ENCODE measurements at places on chromosomes 1 and 21.
A peak's percentile ranks its signal among the peaks of the same experiment; 100 is the strongest.

GRCh38 chr1:197841883-197842553, 60.4 kb upstream of the C1orf53 start:
- no peaks in the 10 kb centered on the region for H3K4me1 ChIP-seq
- no peak overlapping the region for H3K27ac ChIP-seq
- no peak overlapping the region for H3K4me3 ChIP-seq
- H3K36me3 ChIP-seq = no peaks in the 10 kb centered on the region
- DNase-seq = no peak
- H3K27me3 ChIP-seq = no peaks in the 10 kb centered on the region

GRCh38 chr1:55010887-55011217, 12.1 kb downstream of the BSND start:
- no peaks in the 10 kb centered on the region for H3K36me3 ChIP-seq
- H3K27me3 ChIP-seq = no peaks in the 10 kb centered on the region
- no peaks in the 10 kb centered on the region for H3K4me1 ChIP-seq
- H3K27ac ChIP-seq = no peak overlapping the region

- H3K36me3 ChIP-seq = no peaks in the 10 kb centered on the region
- H3K27me3 ChIP-seq = no peaks in the 10 kb centered on the region
- no peaks in the 10 kb centered on the region for H3K4me1 ChIP-seq
- no peak overlapping the region for H3K4me3 ChIP-seq
Measured at GRCh38 chr21:28310171-28310685, 682.4 kb downstream of the LTN1 start.

- no peaks in the 10 kb centered on the region for H3K36me3 ChIP-seq
- H3K4me1 ChIP-seq = peaks cover 6% of the 10 kb centered on the region
- H3K27me3 ChIP-seq = no peaks in the 10 kb centered on the region
- DNase-seq = no peak
Measured at GRCh38 chr1:7899741-7900140, 40.9 kb downstream of the TNFRSF9 start.

DNA sequence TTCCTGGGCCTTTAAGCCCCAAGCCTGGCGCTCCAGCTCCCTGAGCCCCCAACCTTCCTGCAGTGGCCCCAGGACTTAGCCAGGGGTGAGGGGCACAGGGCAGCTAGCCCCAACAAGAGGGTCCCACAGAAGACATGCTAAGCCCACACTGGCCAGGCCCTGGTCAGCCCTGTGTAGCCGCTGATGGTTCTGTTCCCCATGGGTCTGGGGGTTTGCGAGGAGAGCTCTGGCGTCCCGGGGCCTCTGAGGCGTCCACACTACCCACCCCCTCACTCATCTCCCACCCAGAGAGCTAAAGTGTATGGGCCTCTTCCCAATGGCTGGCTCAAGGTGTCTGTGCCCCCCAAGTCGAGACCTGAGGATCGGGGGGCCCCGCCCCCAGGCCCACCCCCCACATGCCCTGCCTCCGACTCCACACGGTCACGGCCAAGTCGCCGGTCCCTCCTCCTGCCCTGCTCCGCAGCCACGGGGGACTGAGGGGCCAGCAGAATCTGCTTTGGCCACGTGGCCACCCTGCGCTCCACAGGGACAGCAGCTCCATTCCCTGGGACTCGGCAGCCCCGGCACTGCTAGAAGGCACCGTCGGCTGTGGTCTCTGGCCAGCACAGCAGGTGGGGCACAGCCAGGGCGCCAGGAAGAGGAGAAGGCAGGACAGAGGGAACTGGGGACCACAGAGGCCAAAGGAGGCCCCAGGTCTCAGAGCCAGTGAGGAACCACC, 7.8 kb downstream of the TNFRSF18 start:
- H3K36me3 ChIP-seq = no peaks in the 10 kb centered on the region
- H3K27me3 ChIP-seq = peaks cover 6% of the 10 kb centered on the region
- DNase-seq = no peak
- peaks cover 14% of the 10 kb centered on the region for H3K4me1 ChIP-seq
- no peak overlapping the region for H3K27ac ChIP-seq

- peaks cover 47% of the 10 kb centered on the region for H3K36me3 ChIP-seq
- H3K27ac ChIP-seq = peak overlapping the region; percentile 96
- no peak for DNase-seq
- no peaks in the 10 kb centered on the region for H3K27me3 ChIP-seq
Measured at GRCh38 chr1:38015978-38016725, 3.6 kb downstream of the UTP11 start.

GRCh38 chr1:8133657-8134430, 107.7 kb upstream of the ERRFI1 start:
- H3K27me3 ChIP-seq = no peaks in the 10 kb centered on the region
- H3K4me3 ChIP-seq = peak overlapping the region; percentile 27
- H3K27ac ChIP-seq = peak overlapping the region; percentile 92
- peak; percentile 95 for DNase-seq
- H3K4me1 ChIP-seq = peaks cover 74% of the 10 kb centered on the region

- H3K27ac ChIP-seq = no peak overlapping the region
- no peak overlapping the region for H3K4me3 ChIP-seq
- H3K4me1 ChIP-seq = peaks cover 15% of the 10 kb centered on the region
- H3K36me3 ChIP-seq = no peaks in the 10 kb centered on the region
- DNase-seq = no peak
Measured at GRCh38 chr1:156652131-156652991, 10.4 kb downstream of the BCAN start.

DNA sequence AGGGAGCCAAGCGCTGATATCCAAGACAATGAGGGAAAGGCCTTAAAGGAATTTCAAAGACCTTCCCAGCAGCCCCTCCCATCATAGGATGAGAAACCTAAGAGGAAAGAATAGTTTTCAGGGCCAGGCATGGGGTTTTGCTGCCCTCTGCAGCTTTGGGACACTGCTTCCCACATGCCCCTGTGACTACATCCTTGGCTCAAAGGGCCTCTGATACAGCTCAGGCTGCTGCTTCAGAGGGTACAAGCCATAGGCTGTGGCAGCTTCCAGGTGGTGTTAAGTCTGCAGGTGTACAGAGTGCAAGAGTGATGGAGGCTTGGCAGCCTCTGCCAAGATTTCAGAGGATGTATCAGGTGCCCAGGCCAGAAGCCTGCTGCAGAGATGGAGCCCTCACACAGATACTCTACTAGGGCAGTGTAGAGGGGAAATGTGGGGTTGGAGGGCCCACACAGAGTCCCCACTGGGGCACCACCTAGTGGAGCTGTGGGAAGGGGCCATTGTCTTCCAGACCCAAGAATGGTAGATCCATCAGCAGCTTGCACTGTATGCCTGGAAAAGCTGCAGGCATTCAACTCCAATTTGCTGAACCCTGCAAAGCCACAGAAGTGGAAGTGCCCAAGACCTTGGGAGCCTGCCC, 125.8 kb downstream of the SLC45A1 start:
- no peak for DNase-seq
- no peak overlapping the region for H3K4me3 ChIP-seq
- H3K27me3 ChIP-seq = no peaks in the 10 kb centered on the region

DNA sequence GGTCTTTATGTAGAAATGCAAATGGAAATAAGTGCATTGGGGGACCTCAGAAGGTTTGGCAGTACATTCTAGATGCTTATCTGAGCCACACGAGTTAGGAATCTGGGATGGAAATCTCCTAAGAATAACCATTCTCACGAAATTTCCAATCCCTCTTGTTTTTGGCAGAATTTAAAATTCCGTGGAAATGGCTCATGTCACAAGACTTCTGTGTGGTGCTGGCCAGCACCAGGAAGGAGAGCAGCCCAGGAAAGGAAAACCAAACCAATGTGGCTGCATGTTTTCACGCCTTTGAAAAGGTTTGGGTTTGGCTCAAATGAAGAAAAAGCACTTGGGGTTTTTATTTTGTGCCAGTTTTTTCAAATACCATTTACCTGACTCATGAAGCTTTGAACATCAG, 80.1 kb upstream of the KCNK2 start:
- no peaks in the 10 kb centered on the region for H3K36me3 ChIP-seq
- H3K27ac ChIP-seq = no peak overlapping the region
- H3K27me3 ChIP-seq = no peaks in the 10 kb centered on the region
- H3K4me1 ChIP-seq = no peaks in the 10 kb centered on the region
- H3K4me3 ChIP-seq = no peak overlapping the region

DNA sequence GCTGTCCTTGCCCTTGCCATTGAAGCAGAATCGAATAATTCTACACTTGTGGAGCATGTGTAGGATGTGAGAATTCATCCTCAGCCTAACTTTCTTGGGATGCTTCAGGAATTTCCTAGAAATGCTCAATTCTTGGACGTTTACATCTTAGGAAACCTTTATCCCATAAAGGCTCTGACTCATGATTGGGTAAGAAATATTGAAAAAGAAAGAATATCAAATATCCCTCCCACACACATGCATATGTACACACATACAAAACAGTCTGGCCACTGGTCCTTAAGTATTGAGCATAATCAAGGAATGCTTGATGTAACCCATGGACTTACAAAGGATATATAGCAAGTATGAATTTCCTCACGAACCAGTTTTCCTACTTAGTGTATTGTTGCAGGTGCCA, 83.9 kb upstream of the IPO9 start:
- H3K4me3 ChIP-seq = no peak overlapping the region
- H3K27ac ChIP-seq = no peak overlapping the region
- no peak for DNase-seq
- no peaks in the 10 kb centered on the region for H3K27me3 ChIP-seq
- peaks cover 37% of the 10 kb centered on the region for H3K4me1 ChIP-seq

- DNase-seq = no peak
- no peaks in the 10 kb centered on the region for H3K27me3 ChIP-seq
- H3K36me3 ChIP-seq = no peaks in the 10 kb centered on the region
- H3K4me1 ChIP-seq = peaks cover 54% of the 10 kb centered on the region
Measured at GRCh38 chr21:15001857-15002606, 62.8 kb downstream of the NRIP1 start.

DNA sequence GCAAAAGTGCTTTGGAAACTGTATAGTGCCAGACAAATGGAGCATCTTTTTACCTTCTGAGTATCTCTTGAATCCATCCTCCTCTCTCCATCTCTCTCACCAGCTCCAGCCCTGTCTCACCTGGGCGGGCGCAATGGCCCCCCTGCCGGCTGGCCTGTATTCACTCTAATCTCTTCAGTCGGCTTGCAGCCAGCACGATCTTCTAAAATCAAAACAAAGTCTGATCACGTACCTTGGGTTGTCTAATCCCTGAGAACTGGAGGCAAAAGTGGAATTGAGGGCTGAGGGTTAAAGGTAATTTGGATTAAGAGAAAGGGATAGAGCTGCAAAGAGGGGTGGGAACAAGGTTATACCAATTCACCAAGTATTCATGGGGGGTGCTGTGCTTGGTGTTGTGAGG, 46.0 kb upstream of the LRRN2 start:
- no peaks in the 10 kb centered on the region for H3K4me1 ChIP-seq
- no peak overlapping the region for H3K4me3 ChIP-seq
- no peak overlapping the region for H3K27ac ChIP-seq
- no peaks in the 10 kb centered on the region for H3K27me3 ChIP-seq

DNA sequence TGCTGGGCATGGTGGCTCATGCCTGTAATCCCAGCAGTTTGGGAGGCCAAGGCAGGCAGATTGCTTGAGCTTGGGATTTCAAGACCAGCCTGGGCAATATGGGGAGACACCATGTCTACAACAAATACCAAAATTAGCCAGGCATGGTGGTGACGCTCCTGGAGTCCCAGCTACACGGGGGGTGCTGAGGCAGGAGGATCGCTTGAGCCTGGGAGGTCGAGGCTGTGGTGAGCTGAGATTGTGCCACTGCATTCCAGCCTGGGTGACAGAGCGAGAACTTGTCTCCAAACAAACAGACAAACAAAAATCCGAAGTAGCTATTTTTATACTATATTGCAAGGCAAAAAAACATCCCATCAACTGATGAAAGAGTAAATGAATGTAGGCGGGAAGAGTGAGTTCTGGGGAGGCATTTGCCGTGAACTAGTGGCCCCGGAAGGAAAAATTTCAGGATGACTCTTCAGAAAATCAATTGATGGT, 40.6 kb downstream of the NCMAP start:
- no peaks in the 10 kb centered on the region for H3K27me3 ChIP-seq
- no peaks in the 10 kb centered on the region for H3K4me1 ChIP-seq
- no peak overlapping the region for H3K27ac ChIP-seq
- no peak for DNase-seq
- H3K4me3 ChIP-seq = no peak overlapping the region

DNA sequence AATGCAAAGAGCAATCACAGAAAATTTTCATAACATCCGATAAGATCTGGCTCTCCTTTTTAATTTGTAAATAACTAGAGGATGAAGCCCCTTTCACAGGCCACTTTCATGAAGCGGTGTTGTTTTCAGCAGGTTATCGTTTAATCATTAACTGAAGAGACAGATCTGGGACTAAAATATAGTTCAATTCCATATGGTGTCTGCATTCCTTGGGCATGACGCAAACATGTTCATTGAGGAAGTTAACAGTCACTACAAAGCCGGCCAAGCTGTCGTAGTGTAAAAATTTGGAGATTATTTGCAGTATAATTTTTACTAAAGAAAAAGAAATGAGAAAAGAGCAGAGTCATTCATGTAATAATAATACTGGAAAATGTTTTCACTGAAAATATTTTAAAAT, 565.2 kb upstream of the ADAMTS5 start:
- DNase-seq = no peak
- H3K4me1 ChIP-seq = no peaks in the 10 kb centered on the region
- H3K4me3 ChIP-seq = no peak overlapping the region
- H3K27me3 ChIP-seq = no peaks in the 10 kb centered on the region
- H3K36me3 ChIP-seq = no peaks in the 10 kb centered on the region

DNA sequence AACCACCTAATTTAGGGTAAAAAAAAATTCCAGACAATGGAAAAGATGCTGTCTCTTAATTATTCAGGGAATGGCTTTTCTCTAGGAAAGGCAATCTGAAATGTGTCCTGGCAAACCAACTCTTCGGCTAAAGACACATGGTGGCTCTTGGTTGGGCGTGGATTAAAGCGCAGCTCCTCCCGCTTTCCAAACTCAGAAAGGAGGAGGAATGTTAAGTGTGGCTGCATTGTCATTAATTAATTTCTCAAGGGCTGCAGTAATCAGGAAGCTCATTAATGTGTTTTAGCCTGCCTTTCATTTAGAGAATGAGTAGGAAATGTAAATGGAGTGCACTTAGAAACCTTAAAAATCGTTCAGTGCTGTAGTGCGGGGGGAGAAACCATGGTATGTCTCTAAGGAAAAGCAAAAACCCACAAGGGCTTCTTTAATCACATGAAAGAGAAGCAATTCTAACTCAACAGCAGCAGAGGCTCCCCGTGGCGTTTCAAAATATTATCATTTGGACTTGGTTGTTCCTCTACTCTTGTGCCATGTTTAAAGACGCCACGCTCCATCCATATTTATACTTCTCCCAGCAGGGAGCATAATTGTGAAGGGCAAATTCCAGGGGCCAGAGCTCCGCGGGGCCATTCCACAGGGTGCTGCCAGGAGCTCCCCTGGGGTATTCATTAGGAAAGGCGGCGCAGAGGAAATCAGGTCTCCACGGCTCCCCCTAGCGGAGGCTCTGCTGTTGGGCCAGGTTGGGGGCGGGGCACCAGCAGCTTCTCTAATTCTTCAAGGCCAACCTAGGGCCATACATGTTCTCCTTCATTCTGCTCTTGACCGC, 91.9 kb upstream of the SSX2IP start:
- H3K36me3 ChIP-seq = no peaks in the 10 kb centered on the region
- no peak overlapping the region for H3K27ac ChIP-seq
- no peak for DNase-seq
- H3K27me3 ChIP-seq = no peaks in the 10 kb centered on the region
- H3K4me1 ChIP-seq = peaks cover 15% of the 10 kb centered on the region
